SK-N-SH treated with all-trans-retinoic acid at 6 μM for 48 hours (cell line): ENCODE measurements at places on chromosomes 7 and 10.

DNA sequence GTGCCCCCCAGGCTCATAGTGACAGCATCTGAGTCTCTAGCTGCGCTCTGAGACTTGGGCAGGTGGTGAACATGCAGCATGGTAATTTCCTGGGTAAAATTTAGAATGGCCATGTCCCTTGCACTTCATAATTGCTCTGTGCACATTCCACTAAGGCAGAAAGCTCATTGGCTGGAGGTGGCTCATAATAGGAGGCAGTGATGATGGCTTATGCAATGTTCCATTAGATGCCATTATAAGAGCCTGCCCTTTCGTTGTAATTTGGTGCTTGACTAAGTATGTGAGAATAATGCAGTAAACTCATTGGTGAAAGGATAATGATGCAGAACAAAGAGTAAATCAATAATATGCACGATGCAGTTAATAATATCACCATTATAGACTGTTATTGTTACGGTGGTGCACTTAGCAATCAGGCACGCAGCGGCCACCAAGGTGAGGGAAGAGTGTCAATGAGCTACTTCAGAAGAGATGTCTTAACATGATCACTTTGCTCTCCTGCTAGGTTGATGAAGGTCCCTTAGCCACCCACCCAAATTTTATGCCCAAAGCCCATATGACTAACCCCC is 545.9 kb downstream of the KCNMA1 start:
- ATAC-seq: no peak

- no peak for ATAC-seq
These were observed 648.3 kb downstream of the PARD3 start for GRCh38 chr10:34166823-34167222.

DNA sequence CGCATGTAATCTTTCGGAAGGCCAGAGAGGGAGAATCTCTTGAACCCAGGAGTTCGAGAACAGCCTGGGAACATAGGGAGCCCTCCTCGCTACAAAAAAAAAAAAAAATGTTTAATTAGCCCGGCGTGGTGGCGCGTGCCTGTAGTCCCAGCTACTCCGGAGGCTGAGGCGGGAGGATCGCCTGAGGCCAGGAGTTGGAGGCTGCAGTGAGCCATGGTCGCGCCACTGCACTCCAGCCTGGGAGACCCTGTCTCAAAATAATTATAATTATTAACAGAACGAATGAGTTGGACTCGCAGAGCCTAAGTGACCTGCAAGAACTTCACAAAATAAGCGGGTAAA is 794 bp downstream of the PCGF6 start:
- ATAC-seq: no peak

- no peak for ATAC-seq
These were observed 73.5 kb upstream of the MACROH2A2 start for GRCh38 chr10:69979174-69979573.

GRCh38 chr7:150997817-150998216 is 7.0 kb downstream of the NOS3 start:
- no peak for ATAC-seq

GRCh38 chr7:108427766-108428165 is 28.5 kb downstream of the NRCAM start:
- ATAC-seq: no peak

GRCh38 chr7:139111811-139112301 is 2.3 kb upstream of the ZC3HAV1 start:
- no peak for ATAC-seq

GRCh38 chr10:62620491-62620890 is 184.0 kb upstream of the ADO start:
- ATAC-seq: no peak

DNA sequence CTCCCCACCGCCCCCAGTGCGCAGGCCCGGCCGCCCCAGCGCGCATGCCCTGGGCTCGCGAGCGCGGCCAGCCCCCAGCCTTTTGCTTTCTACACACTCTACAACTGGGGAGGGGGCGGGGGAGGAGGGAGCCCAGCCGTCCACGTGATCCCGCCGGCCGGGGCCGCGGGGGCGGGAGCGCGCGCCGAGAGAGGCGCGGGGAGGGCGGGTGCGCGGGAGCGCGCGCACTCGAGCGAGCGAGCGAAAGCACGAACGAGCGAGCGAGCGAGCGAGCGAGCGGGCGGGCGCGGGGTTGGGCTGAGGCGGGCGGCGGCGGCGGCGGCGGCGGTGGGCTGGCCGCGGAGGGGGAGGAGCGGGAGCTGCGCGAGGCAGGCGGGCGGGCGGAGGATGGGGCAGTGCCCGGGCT is at the start of gene AUTS2:
Gene AUTS2, plus strand, starts transcription at position 395 of the 406 bp plus-strand sequence. CDS start 1,179 bp downstream, outside the sequence.
- ATAC-seq: peak; percentile 74

GRCh38 chr7:52017802-52018679 is 701.4 kb upstream of the COBL start:
- no peak for ATAC-seq

DNA sequence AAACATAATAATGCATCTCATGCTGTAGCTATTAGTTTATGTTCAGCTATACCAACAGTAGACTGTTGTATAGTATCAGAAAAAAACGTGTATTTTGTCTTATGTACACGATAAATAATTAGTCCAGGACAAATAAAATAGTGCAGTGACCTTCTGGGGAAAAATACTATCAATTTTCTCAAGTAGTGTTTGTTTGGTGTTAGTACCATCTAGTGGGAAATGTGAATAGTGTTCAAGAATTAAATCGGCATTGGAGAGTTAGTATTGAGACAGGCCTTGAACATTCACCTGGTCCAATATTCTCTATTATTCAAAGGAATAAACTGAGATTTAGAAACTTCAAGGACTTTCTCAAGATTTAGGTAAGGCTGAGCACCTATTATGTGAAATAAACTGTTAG is 21.7 kb upstream of the OR2A5 start:
- peak; percentile 88 for ATAC-seq

GRCh38 chr10:101631821-101632475 is 43.8 kb downstream of the DPCD start:
- no peak for ATAC-seq

DNA sequence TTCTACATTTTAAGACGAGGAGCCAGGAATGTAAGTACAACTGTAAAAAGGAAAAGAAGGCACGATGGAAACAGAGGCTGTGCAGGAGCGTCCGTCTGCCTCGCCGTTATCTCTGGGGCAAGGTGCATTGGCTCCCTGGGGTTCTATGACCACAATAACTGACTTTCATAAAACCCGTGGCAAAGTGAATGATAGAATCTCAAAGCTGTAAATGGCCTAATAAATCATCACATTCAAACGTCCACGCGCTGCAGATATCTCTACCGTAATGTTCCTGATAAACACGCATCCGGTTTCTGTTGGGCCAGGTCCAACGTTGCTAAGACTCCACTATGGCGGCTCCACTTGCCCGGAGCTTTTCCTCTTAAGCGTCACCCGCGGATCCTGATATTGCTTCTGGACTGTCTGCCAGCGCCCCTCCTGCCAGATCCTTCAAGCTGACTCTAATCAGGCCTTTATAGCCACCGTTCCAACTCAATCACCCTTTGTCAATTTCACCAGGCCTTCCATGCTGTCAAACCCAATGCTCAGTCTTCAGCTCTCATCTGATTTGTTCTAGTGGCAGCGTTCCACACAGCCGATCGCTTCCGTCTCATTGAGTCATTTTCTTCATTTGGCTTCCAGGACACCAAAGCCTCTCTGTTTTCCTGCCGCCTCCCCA is 265.6 kb upstream of the FOXK1 start:
- ATAC-seq: no peak

DNA sequence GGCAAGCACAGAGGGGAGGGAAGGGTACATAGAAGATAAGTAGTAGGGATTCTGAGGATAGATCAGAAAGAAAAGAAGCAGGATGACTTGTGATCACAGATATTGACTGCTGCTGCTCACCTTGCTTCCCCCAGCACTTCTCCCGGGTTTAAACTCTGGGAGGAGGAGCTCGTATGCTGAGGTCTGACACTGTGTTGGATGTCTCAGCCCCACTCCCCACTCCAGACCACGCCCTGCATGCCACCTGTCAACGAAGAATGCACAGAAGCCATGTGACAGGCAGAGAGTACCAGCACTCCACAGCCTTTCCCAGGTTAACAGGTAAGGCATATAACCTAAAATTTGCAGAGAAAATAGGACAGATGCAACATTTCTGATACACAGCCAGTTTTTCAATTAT is 388.9 kb downstream of the TNS3 start:
- no peak for ATAC-seq

DNA sequence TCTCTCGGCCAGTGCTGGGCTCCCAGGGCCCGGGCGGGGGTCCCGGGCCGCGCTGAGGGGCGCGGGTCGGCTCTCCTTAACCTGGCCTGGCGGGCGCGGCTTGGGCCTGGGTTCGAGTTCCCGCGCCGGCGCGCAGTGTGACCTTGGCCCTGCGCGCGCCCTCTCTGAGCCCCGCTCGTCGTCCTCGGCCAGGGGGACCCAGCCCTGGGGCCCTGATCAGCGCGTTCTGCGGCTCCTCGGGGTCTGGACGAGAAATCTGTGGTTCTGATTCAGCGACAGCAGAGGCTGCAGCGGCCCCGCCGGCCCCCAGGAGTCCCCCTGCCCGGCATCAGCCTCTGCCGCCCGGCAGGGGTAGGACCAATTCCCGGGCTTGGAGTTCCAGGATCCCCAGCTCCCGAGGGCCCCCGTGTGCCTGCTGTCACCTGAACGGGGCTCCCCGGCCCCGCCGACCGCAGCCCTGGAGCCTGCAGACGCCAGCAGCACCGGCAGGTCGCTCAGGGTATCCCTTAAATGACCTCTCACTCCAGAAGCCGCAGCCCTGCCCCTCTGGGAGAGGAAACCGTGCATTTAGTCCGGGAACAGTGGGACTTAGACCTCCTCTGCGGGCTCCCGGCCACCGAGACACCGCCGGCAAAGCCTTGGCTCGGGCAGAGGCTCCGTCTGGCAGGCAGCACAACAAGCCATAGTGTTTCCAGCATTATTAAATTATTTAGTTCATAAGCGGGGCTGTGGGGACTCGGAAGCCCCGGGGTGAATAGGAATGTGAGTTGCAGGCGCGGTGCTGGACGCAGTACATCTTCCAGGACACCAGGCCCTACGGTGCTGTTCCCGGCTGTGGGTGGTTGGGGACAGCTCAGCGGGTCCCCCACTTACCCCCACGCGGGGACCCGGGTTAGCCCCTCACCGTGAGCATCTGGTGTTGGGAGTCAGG is 572 bp downstream of the CHST12 start:
- ATAC-seq: peak; percentile 57

GRCh38 chr10:5589011-5589660 is 64.4 kb downstream of the CALML3 start:
- ATAC-seq: no peak

DNA sequence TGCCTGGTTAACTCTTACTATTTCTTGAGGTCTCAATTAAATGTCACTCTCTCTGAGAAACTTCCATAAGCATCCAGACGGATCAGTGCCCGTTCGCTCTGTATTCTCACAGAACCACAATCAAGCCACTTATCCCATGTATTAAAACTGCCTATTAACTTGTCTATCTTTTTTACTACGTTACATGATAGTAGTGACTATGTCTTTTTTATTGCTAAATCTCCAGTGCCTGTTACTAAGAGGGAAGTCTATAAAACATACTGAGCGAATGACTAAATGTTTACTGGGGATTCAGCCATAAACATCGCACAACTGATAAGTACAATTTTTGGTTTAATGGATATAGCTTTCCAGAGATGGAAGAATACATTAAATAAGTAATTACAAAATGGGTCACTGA is 399.9 kb downstream of the NXPH1 start:
- no peak for ATAC-seq

GRCh38 chr7:36742911-36743775 is 18.8 kb upstream of the AOAH start:
- ATAC-seq: no peak

DNA sequence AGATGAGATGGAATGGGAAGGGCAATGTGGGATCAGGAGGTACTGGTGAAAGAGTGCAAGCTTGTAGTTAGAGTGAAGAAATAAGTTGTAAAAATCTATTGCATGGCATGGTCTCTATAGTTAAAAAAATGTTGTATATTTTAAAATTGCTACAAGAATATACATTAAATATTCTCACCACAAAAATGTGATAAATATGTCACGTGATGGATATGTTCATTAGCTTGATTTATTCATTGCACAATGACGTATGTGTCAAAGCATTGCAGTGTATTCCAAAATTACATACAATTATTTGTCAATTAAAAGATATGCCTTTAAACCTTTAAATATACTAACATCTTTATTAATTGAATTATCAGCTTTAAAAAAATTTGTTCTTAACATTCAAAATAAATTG is 1607.1 kb downstream of the REEP3 start:
- ATAC-seq: no peak

DNA sequence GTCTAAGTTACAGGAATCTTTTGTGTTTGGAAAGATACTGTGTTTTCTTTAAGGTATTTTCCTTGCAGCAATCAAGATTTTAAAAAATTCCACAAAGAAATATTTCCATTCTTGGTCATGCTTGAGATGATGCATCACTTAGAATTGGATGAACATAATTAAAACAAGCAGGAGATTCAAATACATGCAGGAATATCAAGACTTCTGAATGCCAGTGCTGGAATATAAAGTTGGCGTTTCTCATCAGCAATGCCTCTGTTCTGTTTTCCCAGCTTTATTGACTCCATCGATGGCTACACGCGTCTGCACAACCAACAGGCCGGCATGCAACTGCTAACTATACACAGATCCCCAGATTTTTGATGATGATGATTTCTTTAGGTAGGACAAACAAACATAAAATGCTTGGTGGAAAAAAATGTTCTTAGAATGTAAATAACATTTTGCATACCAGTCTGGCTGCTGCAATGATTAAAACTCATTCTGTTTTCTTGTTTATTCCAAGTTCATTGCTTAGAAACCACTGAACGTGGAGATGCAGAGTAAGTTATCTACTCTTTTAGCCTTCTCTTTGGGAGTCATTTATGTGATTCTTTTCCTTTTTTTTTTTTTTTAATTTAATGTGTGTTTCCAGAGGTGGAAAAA is 91.3 kb upstream of the FAM171A1 start:
- no peak for ATAC-seq

GRCh38 chr7:1103789-1104515 is 16.0 kb downstream of the GPER1 start:
- no peak for ATAC-seq

- ATAC-seq: no peak
These were observed 7.0 kb upstream of the CYP3A4 start for GRCh38 chr7:99791021-99791420.

GRCh38 chr10:72333112-72334015 is 21.4 kb downstream of the DNAJB12 start:
- no peak for ATAC-seq
